Right ventricle myocardium inferior (tissue), 1 donor: ENCODE measurements at places on chromosomes 7 and 10. TPM values are rescaled to one million over a fixed set of nuclear protein-coding genes. Genes with fewer than 3 reads are reported as not detected.

- DNase-seq: no peak
Measured at GRCh38 chr10:119313644-119314043, 106.3 kb downstream of the GRK5 start.

DNA sequence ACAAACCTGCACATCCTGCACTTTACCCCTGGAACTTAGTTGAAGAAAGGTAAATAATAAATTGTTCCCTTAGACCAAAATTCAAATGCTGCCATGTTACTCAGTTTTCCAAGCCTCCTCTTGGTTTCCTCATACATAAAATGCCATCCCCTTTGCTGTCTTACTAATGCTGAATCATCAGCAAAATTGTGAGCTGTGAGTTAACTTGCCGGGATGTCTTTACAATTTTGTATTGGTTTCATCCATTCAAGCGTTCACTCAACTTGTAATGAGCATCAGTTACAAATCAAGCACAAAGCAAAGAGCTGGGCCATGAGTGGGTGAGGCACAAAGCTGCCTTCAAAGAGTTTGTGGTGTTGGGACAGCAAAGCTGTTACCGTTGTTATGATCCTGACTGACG is 395.8 kb upstream of the ZMIZ1 start:
- DNase-seq: no peak

The CYP26A1 gene
- total RNA-seq: not detected

The HELLS gene
- 2.3 TPM for total RNA-seq

DNA sequence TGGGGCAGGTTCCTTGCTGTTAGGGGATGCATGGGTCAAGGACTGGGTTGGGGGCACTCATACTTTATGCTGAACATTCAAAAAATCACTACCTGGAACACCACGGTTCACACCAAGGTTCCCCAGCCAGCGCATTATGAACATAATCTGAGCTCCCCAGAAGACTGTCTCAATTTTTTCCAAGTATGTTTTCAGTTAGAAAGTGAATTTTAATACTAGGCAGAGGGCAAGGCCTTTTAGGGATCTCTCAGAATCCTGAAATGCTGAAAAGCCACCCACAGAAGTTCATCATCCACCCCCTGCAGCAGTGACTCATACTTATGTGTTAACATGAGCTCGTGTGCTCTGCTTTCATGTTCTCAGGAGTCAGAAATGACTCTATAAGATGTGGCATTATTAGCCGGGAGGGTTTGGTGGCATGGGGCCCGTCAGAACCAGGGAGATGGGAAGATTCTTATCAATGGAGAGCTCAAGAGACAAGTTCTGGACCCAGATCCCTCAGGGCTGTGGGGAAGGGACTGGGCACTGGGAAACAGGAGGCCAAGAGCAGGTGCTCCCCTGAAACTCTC is 185.2 kb upstream of the ITGB1 start:
- no peak for DNase-seq
